ENCODE measurements at places on chromosomes 3 and 15.

DNA sequence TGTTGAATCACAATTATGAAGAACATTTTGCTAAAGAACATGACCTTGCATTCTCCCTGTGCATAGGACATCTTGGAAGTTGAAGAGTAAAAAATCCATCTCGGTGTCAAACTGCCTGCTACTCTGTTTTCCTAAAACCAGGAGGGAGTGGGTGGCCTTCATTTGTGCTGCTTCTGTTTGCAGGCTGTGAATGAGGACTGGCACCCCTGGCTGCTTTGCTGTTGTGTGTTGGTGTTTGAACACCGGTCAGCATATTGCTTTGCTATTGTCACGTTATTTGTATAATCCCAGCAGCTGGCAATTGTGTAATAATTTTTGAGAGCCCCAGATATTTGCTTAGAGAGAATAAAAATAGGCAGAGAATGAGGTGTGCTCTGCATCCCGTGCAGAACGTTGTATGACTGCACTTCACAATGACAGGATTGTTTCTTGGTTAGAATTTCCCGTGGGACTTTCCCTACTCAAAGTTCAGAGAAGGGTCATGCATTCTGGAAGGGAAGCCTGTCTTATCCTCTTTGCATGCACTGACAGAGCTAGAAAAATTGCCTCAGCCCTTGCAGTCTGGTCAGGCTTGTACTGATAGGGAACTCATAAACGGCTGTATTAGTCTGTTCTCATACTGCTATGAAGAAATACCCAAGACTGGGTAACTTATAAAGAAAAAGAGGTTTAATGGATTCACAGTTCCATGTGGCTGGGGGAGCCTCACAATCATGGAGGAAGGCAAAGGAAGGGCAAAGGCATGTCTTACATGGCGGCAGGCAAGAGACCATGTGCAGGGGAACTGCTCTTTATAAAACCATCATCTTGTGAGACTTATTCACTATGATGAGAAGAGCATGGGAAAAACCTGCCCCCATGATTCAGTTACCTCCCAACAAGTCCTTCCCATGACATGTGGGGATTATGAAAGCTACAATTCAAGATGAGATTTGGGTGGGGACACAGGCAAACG lies 16.3 kb downstream of the SV2B start:
- DNase-seq: no peak

DNA sequence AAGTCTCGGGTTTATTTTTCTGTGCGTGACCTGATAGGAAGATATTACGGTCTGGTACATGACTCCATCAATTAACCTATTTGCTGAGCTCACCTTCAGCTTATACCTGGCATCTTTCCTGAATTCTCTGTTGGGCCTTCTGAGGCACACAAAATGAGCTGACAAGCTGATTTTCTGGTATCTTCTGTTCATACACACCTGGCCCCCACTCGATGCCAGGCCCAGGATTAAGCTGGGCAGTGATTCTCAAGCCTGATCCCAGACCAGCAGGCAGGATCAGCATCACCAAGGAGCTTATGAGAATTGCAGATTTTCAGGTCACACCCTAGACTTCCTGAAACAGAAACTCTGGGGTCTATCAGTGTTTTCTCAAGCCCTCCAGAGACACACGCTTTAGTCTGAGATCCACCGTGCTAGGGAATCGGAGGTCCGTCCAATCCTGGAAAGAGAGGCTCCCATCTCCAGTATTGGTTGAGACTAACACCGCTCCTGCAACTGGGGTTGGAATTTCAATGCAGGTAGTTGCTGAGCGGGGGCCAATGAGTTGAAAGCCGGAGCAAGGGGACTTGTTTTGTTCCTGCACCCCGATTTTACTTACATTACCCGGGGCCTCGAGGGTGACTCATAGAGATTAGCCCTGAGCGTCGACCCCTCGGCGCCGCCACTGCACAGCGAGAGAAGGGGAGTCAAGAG lies 636 bp upstream of the EIF1B start:
- peak; percentile 10 for DNase-seq

GRCh38 chr15:98003518-98003917 lies 43.0 kb downstream of the ARRDC4 start:
- DNase-seq: no peak

DNA sequence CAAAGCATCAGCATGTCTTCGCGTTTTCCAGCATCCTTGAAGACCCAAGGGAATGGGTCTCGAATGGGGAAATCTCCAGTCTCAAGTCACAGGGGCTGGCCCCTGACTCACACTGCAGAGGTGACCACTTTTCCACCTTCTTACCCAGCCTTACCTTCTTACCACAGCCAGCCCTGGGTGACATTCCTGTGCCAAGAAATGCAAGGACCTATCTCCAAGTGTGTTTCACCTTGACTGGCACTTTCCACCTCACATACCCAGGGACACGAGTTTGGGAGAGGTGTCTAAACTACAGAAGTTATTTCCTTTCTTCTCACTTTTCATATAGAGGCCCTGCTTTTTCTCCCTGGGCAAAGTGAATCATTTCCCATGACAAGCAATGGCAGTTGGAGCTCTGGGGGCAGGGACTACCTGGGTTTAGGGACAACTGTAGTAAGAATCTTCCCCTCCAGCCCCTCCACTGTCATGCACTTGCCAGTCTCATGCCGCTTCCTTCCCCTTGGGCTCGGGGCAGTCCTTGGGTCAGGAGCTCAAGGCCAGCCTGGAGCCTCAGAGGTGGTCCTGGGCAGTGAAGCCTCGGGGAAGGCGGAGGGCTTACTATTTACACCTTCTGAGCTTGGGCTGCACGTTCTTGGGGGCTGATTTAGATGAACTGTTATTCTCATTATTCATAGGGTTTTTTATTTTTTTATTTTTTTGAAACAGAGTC lies 16.8 kb downstream of the PAQR5 start:
- no peak for DNase-seq

DNA sequence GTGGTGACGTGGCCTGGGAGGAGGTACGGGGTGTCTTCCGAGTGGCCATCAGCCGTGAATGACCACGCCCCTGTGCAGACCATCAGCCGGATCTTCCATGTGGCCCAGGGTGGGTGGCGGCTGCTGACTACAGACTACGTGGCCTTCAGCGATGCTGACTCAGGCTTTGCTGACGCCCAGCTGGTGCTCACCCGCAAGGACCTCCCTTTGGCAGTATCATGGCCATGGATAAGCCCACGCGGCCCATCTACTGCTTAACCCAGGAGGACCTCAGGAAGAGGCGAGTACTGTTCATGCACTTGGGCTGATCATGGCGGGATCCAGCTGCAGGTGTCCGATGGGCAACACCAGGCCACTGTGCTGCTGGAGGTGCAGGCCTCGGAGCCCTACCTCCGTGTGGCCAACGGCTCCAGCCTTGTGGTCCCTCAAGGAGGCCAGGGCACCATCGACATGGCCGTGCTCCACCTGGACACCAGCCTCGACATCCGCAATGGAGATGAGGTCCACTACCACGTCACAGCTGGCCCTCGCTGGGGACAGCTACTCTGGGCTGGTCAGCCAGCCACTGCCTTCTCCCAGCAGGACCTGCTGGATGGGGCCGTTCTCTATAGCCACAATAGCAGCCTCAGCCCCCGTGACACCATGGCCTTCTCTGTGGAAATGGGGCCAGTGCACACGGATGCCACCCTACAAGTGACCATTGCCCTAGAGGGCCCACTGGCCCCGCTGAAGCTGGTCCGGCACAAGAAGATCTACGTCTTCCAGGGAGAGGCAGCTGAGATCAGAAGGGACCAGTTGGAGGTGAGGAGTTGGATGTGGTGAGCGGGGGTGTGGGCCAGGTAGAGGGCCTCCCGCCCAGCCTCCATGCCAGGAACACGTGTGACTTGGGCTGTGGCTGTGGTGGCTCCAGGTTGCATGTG lies 178.4 kb downstream of the TBC1D2B start:
- no peak for DNase-seq

GRCh38 chr3:127821394-127821793 lies 921 bp downstream of the MGLL start:
- peak; percentile 18 for DNase-seq

- DNase-seq: no peak
Measured at GRCh38 chr15:56342653-56343052, 22.6 kb upstream of the TEX9 start.

DNA sequence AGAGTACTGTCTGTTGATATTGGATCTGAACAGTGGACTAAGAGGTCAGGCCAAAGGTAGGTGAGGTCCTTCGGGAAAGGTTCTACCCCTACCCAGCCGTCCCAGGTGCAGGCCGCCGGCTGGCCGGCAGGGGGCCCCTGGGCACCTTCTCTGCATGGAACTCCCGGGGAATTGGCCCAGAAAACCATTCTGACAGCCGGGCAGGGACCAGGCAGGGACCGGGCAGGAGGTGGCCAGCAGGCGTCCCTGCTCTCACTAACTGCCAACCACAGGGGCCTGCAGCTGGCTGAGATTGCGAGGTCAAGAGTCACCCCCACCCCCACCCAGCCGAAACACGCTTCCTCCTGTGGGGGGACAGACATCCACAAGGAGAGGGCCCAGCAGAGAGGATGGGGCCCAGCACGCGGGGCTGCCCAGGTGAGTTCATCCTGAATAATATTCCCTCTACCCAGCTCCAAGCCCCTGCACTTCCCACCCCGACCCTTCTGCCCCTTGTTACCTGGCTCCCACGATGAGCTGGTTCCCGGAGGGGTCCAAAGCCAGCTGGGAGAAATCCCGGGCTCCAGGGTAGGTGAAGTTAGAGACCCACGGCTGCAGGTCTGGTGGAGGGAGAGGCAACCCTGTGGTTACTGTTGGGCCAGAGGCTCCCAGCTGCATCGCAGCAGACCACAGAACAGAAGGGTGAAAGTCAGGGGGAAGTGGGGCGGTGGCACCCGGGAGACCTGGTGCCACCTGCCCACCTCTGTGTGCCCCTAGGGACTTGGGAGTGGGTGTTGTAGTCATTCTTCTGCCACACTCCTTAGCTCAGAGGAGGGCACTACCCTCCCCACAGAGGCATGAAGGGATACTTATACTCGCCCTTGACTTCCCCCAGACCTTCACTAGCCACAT lies 84.4 kb downstream of the SEMA5B start:
- DNase-seq: no peak

GRCh38 chr15:60814062-60814461 lies 335.1 kb upstream of the ICE2 start:
- no peak for DNase-seq

- no peak for DNase-seq
Measured at GRCh38 chr3:23987356-23987755, 42.3 kb downstream of the NR1D2 start.

- no peak for DNase-seq
Measured at GRCh38 chr15:57540736-57541135, 51.0 kb upstream of the MYZAP start.

DNA sequence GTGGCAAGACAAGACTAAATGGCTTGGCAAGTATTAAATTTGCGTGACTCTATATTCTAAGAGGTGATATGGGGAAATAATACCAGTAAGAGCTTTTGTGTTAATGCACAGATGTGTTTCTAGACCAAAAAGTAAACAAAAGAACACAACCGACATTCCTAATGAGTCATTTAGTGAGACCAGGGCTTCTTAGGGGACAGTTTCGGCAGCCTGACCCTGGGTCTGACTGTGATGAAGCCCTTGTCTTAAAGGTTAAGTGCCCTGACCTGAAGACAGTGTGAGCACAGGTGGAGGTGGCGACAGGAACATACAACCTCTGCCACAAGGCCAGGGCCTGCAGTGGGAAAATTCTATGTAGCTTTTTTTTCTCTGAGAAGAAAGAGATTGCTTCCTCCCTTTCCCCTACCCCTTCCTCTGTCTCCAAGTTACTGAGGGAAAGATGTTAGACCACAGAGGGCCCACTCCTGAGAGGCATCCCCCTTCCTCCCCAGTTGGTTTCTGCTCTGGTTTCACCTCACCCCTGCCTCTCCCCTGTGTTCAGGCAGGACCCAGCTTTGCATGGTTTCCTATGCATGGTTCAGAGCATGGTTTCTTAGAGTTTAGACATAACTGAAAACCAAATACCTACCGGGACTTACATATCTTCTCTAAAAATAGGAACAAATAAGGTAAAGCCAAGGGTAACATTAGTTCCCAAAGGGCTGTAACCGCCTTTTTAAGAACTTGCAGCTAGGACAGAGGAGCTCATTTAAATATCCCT lies 24.8 kb upstream of the CMTM7 start:
- DNase-seq: no peak

GRCh38 chr3:191136347-191136746 lies 62.7 kb upstream of the OSTN start:
- DNase-seq: no peak

GRCh38 chr3:13358643-13359042 lies 61.5 kb downstream of the NUP210 start:
- no peak for DNase-seq

DNA sequence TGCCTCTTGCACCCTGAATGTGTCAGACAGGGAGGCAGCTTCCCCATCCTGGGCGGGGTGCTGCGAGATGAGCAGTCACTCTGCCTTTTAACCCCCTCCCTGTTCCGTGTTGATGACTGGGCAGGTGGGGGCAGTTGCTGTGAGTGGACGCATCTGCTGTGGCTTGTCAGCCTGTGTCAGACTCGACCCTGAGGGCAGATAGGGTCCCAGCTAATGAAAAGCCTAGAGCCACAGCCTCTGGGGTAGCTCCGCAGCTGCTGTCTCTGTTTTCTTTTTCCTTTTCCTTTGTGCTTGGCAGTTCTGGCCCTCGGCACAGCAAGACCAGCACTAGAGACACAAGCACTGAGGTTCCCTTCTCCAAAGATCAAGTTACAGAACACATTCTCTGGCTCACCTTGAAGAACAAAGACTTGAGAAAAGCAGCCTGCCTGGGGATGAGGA lies 43.0 kb upstream of the GLCE start:
- DNase-seq: no peak

- DNase-seq: peak; percentile 43
Measured at GRCh38 chr3:183116025-183116614, 16.8 kb upstream of the MCCC1 start.

GRCh38 chr15:75335313-75335704 lies 554 bp upstream of the COMMD4 start:
- no peak for DNase-seq

DNA sequence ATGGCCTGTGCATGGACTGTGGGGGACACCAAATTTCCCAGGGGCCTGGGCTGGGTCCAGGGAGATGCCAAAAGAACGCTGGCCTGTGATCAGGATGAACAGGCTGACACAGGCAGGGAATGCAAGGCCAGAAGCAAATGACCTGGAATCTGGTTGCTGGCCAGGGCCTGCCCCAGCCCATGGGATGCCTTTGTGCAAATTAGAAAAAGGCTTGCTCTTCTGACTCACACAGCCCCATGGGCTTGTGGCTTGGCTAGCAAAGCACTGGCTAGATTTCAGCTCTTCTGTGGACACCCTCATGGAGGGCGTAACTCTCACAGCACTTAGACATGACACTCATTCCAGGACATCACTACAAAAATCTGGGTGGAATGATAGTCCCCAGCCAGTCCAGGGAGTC lies 356.0 kb downstream of the SHQ1 start:
- DNase-seq: no peak

GRCh38 chr15:90479656-90480055 lies 50.1 kb upstream of the CRTC3 start:
- no peak for DNase-seq
